ENCODE measurements at places on chromosomes 7 and 10.

DNA sequence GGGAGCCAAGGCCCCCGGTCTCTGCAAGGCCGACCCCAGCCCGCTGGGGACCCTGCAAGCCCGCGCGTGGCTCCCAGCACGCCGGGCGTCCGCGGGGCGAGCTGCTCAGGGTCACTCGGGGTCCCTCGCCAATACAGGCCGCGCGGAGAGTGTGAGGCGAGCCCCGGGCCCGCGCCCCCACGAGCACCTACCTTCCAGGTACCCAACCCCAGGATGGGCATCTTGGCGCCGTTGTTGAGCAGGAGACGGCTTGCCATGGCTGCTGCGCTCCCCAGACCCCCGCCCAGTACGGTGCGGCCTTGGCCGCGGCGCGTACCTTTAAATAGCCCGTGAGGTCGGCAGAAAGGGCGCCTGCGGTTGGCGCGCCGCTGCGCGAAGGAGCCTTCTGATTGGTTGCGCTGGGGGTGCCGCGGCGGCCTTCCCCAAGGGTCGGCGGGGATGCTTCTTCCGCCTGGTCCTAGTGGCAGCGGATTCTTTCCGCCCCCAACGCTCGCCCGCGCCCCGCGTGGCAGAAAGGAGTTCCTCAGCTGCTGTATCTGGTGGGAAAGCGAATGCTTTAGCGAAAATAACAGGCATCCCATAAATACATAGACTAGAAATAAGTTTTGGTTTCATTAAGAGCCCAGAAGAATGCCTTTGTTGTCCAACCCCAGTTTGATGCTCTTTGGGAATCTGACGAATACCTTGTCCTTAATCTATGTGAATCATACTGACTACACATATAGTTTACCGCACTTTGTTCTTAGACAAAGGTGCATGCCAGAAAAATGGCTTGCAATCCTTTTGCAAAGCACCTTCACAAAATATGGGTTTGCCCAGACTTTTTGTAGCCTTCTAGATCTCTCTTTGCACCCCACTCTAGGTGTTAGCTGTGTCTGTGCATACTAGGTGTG lies at the start of gene AKR1B1:
Gene AKR1B1 (minus strand): TSS at position 295 of the 893 bp plus-strand sequence. CDS start 38 bp downstream, at position 257.
- peak; percentile 87 for DNase-seq

- DNase-seq, result peak; percentile 48
Measured at GRCh38 chr7:117124591-117125220, 171.4 kb downstream of the ST7 start.

DNA sequence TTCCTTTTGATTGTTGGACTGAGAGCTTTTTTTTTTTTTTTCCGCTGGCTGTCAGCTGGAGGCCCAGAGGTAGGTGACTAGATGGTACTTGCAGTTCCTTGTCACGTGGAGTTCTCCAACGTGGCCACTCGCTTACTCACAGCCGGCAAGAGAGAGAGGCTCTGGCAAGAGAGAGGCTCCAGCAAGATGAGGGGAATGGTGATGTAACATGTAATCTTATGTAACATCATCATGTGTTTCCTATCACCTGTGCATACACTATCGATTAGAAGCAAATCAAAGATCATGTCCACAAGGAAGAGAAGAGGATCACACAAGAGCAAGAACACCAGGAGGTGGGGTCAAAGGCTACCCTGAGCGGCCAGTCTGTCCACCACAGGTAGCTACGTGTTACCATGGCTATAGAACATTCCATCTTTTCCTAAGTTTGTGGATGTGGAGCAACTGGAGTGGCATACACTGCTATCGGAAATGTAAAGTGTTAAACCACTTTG lies 4.0 kb upstream of the BORCS7 start:
- DNase-seq, result no peak

DNA sequence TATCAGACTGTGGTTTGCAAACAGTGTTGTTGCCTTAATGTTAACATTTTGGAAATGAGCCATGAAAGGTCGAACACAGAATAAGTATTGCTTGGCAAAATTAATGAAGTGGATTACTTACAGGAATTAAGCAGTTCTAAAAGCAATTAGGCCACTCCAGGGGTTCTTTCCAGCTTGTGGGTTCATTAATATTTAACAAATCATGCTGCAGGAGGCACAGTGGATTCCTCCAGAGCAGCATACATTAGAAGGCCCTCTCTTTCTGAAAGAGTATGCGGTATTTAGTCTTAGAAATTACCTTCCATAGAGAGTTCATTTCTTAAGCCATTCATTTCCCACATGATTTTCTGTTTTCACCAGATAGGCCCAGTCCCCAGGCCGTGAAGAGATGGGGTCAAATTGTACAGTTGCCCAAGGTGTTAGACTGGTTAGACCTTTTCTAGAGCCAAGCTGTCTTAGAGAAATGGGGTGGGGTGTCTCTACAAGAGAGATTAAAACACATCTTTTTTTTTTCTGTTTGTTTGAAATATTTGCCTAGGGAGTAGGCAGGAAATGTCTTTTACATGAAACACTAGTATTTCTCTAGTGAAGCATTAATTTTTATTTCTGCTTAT lies 40.0 kb upstream of the AGR3 start:
- no peak for DNase-seq

DNA sequence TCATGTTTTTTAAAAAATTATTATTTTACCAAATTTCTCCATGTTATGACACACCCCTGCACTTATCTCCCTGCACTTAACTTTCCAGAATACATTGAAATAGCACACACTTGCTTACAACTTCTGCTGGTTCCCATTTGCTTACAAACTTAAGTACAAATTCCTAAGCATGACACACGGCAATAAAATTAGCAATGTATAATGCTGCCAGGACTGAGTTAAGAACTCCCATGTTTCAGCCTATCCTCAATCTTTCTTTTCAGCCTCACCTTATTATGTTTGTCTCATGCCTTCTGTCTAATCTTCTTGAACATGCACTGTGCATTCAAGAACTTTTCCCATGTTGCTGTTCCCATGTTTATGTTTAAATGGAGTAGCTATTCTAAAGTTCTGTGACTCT lies 40.8 kb downstream of the PRPS1L1 start:
- no peak for DNase-seq

DNA sequence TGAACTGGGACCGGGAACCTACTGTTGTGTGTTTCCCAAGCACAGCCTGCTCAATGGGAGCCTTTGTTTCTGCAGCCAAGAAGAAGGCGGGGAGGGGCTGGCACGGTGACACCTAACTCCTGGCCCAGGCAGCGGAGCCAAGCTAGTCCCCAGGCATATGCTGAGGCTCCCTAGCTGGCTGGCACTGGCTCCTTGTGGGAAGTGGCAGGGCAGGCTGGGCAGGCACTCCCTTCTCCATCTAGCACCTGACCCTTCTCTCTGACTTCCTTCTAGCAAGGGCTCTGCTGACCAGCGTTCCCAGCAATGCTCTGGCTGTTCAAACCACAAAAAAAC lies 325.0 kb downstream of the PLXNA4 start:
- DNase-seq, result no peak

DNA sequence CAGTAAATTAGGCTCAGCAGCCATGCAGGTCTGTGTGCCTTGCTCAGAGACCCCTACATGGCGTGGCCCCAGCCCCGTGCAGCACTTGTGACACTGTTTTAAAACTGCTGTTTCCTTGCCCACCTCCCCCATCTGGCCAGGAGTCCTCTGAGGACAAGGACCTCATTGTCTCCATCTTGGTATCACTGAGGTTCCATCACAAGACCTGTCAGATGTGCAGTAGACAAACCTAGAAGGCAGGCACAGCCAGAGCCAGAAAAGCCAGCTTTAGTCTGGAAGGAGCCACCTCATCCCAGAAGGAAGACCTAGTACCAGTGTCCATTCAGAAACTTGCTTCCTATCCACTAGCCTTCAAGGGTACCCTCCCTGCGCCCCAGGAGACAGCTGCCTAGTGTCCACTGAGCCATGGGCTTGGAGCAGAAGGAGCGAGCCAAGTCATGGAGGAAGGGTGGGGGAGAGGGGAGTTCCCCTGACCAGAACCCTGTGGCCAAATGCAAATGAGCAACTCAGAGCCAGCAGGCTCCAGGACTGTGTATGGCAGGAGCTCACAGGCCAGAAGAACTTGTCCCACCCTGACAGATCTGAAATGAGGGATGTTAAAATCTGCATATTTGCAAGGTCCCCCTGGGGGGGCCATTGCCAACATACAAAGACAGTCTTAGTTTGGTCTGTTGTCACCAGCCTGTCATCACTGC lies 176.1 kb downstream of the SH3PXD2A start:
- no peak for DNase-seq

GRCh38 chr7:93646538-93646937 lies 72.0 kb upstream of the CALCR start:
- DNase-seq, result no peak

DNA sequence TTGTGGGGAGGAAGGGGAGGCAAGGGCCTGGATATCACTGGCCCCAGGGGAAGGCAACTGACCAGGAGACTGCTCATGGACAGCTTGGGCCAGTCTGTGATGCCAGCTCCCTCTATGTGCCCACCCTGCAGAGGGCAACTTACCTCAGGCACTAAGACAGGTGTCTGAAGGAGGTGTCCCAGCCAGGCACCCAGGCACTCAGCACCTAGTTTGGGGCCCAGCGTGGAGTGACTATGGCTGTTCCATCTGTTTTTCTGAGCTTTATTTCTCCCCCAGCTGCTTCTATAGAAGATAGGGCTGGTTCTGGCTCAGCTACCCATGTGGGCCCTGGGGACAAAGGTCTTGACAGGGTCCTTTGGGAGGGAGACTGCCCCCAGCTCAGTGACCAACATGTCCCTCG lies 150.6 kb upstream of the PCBD1 start:
- no peak for DNase-seq

GRCh38 chr10:92187101-92187500 lies 103.8 kb downstream of the CPEB3 start:
- no peak for DNase-seq

DNA sequence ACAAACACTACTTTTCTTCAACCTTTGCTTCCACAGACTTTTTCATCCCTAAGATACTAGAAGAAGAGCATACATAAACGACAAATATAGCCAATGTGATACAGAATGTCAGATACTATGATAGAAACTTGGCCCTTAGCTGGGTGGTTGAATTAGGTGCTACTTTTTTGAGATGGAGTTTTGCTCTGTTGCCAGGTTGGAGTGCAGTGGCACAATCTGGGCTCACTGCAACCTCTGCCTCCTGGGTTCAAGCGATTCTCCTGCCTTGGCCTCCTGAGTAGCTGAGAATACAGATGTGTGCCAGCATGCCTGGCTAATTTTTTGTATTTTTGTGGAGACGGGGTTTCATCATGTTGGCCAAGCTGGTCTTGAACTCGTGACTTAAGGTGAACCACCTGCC lies 3.5 kb downstream of the PPIA start:
- no peak for DNase-seq

DNA sequence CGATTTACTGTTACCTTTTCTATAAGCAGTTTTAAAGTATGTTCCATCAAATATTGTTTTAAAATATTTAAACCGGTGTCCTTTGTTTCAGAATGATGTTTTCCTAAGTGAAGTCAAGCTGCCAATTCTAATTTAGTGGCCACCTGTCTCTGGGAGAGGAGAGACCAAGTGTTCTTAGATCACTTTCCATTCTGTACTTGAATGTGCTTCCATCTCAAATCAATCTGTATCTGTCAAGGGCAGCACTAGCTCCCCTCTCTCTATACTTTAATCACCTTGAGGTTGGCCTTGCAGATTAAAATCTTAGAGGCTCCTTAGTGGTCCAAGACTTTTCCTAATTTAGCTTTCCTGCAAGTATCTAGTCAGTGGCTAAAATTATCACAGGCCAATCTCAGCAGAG lies 49.6 kb downstream of the LGI1 start:
- DNase-seq, result no peak

DNA sequence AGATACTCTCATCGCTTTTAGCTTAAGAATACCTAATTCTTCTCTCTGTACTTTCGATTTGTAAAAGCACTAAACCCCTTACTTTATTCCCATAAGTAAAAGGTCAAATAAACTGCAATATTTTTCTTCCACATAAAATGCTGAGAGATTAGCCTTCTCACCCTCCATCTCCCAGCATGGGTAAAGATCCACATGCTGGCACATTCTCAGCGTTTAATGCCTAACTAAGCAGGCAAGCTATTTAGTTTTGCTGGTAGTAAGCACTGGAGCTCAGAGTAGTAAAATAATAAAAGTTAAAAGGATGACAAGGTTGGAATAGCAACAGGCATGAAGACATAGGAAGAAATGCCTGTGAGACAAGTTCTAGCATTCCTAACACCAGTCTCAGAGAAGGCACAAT lies 65.9 kb upstream of the NEBL start:
- DNase-seq, result no peak

DNA sequence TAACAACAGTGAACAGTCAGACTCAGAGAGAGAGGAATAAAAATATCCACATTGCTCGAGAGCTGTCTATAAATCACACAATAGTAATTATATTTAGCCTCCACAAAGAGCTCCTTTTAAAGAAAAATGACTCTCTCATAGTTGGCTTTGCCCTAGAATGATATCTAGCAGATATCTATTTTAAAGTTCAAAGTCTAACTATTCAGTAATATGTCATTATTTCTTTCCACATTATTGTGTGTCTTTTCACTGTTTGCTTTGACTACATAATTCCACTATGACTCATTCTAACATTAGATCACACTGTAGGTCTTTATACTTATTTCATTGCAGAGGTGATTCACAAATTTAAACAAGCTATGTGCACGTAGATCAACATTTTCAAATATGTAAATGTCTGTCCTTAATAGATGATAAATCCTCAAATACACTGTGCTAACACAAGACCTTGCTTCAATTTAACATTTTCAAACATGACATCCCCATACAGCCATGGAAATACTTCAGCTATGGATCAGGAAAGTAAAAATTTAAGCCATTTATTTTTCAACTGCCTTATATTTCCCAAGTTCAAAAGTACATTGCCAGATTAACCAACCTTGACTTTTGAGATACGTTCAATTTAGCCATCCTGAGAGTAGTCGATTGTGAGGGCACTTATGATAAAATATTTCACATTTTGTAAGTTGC lies 99.9 kb upstream of the AKR1E2 start:
- no peak for DNase-seq

- peak; percentile 2 for DNase-seq
Measured at GRCh38 chr10:97633921-97634320, 621 bp upstream of the MORN4 start.

DNA sequence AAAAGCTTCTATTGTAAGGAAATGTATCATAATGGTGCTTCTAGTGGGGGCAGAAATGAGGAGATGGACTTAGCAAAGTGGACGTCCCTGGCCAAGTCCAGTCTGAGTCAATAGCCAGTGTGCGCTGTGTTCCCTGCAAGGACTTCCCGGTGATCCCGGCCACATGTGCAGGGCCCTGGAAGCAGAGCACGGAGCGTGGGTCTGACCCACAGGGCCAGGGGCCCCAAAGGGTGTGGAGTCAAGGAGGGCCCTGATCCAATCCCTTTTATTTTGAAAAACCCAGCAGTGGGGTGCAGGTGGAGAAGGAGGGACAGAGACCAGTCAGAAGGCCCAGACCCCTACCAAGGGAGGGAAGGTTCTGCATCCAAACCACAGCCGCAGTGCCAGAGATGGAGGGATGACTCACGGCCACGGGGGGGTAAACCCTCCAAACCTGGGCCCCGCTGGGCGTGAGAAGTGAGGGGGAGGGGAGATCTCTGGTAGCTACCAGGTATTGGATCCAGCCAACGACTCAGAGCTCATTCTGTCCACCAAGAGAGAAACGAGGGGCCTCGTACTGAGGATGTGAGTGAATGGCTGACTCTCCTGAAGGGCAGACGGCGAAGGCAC lies 57.2 kb upstream of the VIPR2 start:
- DNase-seq, result no peak

DNA sequence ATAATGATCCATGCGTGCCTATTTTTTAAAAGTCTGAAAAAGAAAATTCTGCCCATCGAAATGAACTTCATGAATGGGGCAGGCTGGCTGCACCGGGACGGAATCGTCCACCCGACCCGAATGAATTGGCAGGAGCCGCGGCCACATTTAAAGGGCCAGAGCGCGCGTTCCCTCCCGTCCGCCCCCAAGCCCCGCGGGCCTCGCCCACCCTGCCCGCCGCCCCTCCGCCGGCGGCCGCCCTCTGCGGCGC lies 319 bp upstream of the GATA3 start:
- DNase-seq, result no peak

GRCh38 chr7:131241386-131241785 lies 86.3 kb upstream of the MKLN1 start:
- DNase-seq, result no peak

Data from CD4-positive, alpha-beta T cell treated with Interleukin-6 for 4 hours (primary cell).